Stimulated activated CD4-positive, alpha-beta T cell treated with anti-CD3 and anti-CD28 coated beads, TNF-alpha, amount 100 ng/mL, for 24 hours (primary cell): ENCODE measurements at places on chromosomes 2 and 18.

GRCh38 chr2:237097911-237098702 is 12.4 kb downstream of the COPS8 start:
- DNase-seq: no peak

- DNase-seq: no peak
These were observed 41.6 kb downstream of the TBC1D8 start for GRCh38 chr2:101109451-101110118.

DNA sequence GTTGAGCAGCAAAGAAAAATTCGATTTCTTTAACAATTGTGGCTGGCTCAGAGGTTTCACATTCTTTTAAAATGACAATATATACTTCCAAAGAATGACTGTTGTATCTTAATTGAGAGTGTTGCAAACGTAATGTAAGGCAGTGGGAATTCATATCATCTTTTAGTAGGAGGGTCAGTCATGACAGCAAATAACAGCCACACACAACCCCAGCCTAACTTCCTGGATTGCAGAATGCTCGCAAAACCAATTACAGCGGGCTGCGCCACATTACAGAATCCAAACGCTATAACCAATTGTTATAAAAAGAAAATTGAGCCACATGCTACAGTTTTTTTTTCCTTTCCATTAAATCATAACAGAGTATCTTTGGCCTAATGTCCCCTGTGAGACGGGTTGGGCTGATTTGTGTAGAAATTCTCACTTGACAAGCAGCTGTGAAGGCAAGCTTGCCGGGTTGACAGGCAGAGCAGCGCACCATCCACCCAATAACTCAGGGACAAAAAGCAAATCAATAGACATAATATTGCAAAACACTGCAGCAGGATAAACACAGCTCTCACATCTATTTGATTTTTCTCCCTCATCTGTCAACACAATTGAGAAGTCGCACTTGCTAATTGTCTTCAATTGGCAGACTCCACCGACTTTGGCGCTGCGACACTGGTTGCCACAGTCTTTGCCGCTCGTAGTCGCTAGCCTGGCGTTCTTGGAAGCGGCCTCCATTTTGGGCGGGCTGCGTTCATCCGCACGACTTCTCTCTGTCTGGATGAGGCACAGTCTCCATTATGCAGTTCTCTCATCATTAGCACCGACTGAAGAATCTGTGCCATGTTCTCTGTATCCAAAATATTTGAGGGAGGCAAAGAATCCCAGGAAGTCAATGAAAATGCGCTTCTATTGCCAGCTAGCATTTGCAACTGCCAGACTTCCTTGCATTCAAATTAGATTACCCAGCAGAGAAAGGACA is 95.0 kb upstream of the CCDC68 start:
- no peak for DNase-seq

GRCh38 chr2:53660886-53661285 is 106.7 kb upstream of the CHAC2 start:
- DNase-seq: no peak

- DNase-seq: no peak
These were observed 12.1 kb upstream of the HMSD start for GRCh38 chr18:63936932-63937393.

GRCh38 chr2:136787970-136788369 is 22.6 kb downstream of the THSD7B start:
- no peak for DNase-seq

DNA sequence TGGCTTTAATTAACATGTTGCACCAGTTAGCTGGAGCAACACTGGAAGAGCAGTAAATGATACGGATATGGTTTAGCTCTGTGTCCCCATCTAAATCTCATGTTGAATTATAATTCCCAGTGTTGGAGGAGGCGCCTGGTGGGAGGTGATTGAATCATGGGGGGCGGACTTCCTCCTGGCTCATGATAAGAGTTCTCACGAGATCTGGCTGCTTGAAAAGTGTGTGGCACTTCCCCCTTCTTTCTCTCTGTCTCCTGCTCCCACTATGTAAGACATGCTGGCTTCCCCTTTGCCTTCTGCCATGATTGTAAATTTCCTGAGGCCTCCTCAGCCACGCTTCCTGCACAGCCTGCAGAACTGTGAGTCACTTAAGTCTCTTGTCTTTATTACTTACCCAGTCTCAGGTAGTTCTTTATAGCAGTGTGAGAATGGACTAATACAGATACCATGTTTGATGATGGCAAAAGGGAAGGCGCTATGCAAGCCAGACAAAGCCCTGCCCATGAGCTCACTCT is 963.6 kb downstream of the SOCS6 start:
- DNase-seq: no peak

- DNase-seq: no peak
These were observed 28.9 kb downstream of the ADNP2 start for GRCh38 chr18:80137976-80138375.

DNA sequence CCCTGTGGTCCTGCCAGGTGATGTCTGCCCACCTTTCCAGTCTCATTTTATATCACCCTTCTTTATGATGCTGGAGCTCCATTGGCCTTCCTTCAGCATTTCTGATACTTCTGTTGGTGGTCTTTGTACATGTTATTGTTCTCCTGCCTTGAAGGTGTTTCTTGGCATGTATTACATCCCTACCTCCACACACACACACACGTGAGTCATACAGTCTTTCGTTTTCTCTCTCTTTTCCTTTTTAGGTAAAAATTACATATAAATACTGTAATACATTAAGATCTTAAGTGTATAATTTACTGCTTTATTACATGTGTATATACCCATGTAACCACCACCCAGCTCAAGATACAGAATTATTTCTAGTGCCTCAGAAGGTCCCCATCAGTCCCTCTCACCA is 10.2 kb upstream of the ADGRF3 start:
- DNase-seq: no peak

DNA sequence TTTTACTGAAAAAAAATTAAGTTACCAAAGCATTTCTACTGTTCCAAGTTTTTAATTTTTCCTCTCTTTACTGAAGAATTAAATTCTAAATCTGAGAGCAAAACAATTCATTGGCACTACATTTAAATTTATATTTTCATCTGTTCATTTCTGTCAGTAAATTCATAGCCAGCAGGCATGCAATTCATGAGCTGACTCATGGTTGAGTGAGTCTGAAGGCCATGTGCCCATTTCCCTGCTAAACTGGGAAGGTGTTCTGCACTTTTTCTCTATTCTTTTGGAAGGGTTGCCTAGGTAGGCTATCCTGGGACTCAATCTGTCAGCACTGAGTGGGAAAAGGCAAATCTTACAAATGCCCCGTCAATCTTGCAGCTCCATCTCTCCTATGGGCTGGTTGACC is 88.7 kb downstream of the KLHL14 start:
- no peak for DNase-seq

DNA sequence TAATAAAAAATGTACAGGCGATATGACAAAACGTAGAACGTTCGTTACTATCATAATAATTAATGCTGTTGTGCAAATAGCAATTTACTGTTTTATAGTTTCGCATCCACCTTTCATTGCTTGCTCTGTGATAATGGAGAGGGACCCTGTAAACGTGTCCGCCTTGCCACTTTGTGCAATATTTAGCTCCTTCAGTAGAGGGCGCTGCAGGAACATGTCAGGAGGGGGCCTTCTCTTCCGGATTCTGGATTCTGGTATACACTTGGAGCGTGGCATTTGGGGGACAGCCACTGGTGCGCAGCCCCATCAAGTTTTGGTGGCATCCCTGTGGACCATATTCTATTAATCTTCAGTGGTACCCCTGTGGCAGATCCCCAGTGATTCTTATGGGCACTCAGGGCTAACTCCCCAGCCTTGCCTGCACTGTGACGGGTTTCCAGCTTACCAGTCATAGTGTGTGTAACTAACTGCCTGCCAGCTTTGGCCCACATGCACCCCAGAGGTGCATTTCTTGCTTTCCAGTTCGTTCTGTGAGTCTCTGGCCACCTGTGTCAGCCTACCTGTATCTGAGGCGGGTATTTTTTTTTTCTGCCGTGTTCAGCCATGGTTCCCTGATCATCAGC is 140.3 kb downstream of the CYRIA start:
- no peak for DNase-seq

GRCh38 chr2:44001716-44002115 is 5.9 kb upstream of the LRPPRC start:
- DNase-seq: no peak

GRCh38 chr2:48511849-48512470 is 18.0 kb upstream of the STON1 start:
- DNase-seq: no peak

GRCh38 chr2:138309760-138310159 is 191.8 kb upstream of the SPOPL start:
- no peak for DNase-seq

DNA sequence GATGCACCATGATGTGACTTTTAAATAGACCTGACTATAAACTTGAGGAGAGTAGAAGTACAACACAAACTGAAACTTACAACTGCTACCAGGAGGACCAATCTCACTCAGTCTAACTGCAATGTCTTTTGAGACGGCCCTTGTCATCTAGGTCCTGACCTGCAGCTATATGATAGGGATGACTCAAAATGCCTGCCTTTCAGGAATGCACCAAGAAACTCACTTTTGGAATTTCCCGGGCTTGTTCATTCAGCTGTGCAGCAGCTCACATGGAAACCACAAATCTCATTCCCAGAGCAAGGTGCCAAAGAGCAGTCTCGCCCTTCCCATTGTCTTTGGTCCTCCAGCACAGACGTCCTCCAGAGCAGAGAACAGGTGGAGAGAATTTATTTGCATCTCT is 113.7 kb downstream of the SPOPL start:
- no peak for DNase-seq

GRCh38 chr2:232887171-232887850 is 17.2 kb downstream of the SNORC start:
- no peak for DNase-seq

- DNase-seq: no peak
These were observed 52.6 kb downstream of the CALCRL start for GRCh38 chr2:187395276-187396015.

GRCh38 chr2:106053116-106053515 is 141.0 kb downstream of the UXS1 start:
- no peak for DNase-seq

DNA sequence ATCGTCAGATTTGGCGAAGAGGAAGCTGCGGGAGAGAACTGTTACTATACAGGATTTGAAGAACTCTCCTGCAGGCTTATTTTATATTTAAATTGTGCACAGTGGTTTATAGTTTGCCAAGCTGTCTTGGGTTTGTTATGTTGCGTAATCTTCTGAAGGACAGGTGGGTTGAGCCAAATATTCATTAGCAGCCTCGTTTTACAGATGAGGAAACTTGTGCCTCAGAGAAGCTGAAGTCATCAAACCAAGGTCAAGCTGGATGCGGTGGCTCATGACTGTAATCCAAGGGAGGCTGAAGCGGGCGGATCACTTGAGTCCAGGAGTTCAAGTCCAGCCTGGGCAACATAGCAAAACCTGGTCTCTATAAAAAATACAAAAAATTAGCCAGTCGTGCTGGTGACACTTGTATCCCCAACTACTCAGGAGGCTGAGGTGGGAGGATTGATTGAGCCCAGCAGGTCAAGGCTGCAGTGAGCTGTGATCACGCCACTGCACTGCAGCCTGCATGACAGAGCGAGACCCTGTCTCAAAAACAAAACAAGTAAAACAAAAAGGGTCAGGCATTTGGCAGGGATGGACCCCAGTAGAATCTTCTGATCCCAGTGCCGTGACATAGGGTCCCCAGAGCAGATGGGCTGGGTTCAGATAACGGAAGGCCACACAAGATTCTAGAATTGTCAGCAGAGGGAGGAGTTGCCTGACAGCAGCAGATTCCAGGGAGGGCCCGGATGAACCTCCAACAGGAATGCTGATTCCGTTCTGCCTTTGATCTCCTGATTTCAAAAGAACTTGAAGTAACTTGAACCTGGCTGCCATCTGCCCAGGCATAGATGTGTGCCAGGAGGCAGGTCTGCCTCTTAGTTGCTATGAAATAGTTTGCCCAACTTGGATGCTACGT is 50.6 kb downstream of the SH3BP4 start:
- no peak for DNase-seq

DNA sequence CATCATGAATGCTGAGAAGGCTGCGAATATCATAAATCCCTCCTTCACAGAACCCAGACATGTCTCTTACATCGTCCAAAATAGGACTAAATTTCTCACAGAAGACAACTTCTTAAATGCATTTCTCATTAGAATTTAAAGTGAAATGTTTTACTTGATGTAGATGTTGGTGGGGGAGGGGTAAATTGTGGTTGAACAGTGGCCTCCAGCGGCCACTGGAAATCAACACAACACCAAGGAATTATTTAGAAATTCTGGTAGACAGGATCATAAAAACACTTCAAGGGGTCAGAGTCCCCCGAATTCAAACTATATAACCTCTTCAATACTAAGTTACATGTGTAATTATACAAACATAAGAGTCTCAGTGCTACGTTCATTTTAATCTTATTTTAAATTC is 135.9 kb downstream of the ABCA12 start:
- DNase-seq: no peak

DNA sequence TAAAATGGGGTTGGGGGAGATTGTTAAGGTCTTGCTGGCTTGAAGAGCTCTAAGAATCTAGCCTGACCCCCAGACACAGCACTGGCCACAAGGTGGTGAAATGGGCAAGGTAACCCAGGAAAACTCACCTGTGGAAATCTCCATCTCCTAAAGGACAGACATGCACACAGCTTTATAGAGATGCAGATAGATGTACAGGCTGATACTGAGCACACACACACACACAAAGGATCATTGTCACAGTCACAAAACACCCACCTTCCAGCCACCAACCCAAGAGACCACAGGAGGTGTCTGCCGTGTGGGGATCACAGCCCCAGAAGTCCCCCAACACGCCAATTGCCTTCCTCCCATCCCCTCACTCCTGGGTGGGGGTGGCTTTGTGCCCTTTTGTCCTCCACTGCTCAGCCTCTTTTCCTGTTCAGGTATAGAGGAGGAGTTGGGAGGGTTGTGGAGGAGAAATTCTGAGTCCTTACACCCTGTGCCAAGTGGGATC is 3.2 kb upstream of the CYP26B1 start:
- no peak for DNase-seq

- no peak for DNase-seq
These were observed 7.6 kb upstream of the PLB1 start for GRCh38 chr2:28488083-28488830.

DNA sequence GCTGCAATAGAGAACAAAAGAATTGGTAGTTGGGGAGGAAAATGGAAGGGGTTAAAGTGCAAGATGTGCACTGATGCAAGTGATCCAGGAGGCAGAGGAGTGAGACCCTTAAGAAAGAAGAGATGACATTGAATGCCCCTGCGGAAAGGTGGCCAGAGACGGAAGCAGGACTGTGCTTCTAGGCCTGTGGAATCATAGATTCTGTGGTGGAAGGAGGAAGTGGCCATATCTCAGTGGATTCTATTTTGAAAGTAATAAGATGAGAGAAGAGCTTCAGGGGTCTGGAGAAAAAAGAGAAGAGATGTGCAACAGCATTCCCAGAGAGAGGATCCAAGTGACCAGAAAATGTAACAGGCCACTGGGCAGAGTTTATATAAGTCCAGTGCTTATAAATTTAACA is 18.6 kb upstream of the GYPC start:
- no peak for DNase-seq
